Chondrocyte (in vitro differentiated cells): ENCODE measurements at places on chromosomes 5 and 9.

- H3K27me3 ChIP-seq = no peaks in the 10 kb centered on the region
- no peaks in the 10 kb centered on the region for H3K4me1 ChIP-seq
- H3K4me3 ChIP-seq = no peak overlapping the region
- no peak overlapping the region for H3K27ac ChIP-seq
- H3K36me3 ChIP-seq = peaks cover 6% of the 10 kb centered on the region
- no peak for DNase-seq
Observed at GRCh38 chr5:97364731-97365130, 181.7 kb upstream of the RIOK2 start.

DNA sequence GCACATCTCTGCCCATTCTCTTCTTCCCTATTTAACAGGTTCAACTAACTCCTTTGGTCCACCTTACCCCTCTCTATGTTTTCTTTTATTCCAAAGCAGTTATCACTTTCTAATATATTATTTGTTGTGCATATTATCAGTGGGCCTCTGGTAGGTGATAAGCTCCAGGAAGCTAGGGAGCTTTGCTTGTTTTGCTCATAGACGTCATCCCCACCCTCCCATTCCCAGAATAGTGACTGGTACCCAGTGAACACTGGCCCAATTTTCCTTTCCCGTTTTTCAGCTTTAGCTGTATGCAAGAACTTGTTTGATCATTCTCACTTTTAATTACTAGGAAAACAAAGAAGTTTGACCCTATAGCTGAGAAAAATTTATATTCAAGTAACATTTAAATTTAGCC is 6.9 kb downstream of the ABHD17B start:
- no peak for DNase-seq
- no peaks in the 10 kb centered on the region for H3K27me3 ChIP-seq
- H3K4me1 ChIP-seq = peaks cover 41% of the 10 kb centered on the region
- H3K4me3 ChIP-seq = no peak overlapping the region
- H3K27ac ChIP-seq = no peak overlapping the region

GRCh38 chr5:8138884-8139283 is 269.9 kb downstream of the MTRR start:
- no peak overlapping the region for H3K4me3 ChIP-seq
- H3K27ac ChIP-seq = no peak overlapping the region
- H3K4me1 ChIP-seq = no peaks in the 10 kb centered on the region
- H3K27me3 ChIP-seq = no peaks in the 10 kb centered on the region

- H3K4me3 ChIP-seq = no peak overlapping the region
- H3K27ac ChIP-seq = no peak overlapping the region
- DNase-seq = no peak
Observed at GRCh38 chr5:136808756-136809155, 443.4 kb upstream of the TRPC7 start.

DNA sequence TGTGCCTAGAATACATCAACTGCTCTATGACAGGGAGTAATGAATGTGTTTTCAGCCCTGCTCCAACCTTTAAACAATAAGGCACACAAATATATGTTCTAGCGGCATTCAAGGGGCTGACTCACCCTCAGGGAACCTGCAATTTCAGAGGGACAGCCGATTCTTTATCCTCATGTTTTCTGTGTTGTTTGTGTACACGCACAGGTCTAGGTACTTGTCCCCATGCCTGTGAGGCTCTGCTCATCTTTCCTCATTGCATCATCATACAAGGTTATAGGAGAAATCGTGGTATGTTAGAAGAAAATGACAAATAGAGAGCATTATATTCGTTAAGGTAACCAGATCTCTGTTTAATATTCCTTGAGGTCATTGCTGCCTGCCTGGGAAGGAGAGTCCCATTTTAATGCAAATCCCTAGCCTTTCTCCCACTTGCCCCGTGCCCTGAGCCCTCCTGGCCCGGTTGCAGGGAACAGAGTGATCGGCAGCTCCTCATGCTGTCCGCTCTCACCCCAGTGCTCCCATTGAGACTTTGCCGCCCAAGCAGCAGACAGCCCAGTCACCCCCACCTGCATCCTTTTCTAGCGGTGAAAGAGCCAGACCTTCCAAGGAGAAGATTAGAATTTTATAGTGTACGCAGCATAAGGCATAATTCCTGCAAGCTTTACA is 14.6 kb downstream of the MAP1B start:
- H3K4me3 ChIP-seq = no peak overlapping the region
- no peak for DNase-seq
- H3K27ac ChIP-seq = peak overlapping the region; percentile 78
- H3K4me1 ChIP-seq = peaks cover 56% of the 10 kb centered on the region

GRCh38 chr5:168368854-168369253 is 77.4 kb downstream of the WWC1 start:
- H3K27me3 ChIP-seq = no peaks in the 10 kb centered on the region
- peaks cover 15% of the 10 kb centered on the region for H3K4me1 ChIP-seq
- no peak overlapping the region for H3K27ac ChIP-seq
- H3K36me3 ChIP-seq = no peaks in the 10 kb centered on the region
- H3K4me3 ChIP-seq = no peak overlapping the region

GRCh38 chr5:149297340-149298025 is 25.8 kb downstream of the AFAP1L1 start:
- no peaks in the 10 kb centered on the region for H3K4me1 ChIP-seq
- no peaks in the 10 kb centered on the region for H3K36me3 ChIP-seq
- H3K4me3 ChIP-seq = no peak overlapping the region

GRCh38 chr9:105911104-105911911 is 217.0 kb downstream of the TMEM38B start:
- no peak overlapping the region for H3K4me3 ChIP-seq
- peaks cover 31% of the 10 kb centered on the region for H3K4me1 ChIP-seq
- no peak for DNase-seq
- H3K27me3 ChIP-seq = no peaks in the 10 kb centered on the region
- H3K27ac ChIP-seq = no peak overlapping the region
- H3K36me3 ChIP-seq = no peaks in the 10 kb centered on the region

DNA sequence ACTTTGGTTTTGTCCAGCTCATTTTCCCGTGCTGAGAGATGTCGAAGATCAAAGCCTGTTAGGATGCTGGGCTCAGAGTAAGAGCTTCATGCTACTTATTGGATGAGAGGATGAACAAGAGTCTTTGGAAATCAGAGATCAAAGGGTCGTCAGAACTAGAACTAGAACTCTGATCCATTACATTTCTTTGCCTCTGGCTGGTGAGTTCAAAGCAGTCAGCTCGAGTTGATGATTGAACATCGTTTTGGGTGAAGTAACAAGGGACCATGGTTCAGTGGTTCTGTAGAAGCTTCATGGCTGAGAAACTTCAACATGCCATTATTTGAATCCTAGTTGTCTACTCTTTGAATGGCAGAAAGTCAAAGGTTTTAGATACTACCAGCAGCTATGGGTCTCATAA is 320.3 kb downstream of the ARHGEF28 start:
- H3K4me1 ChIP-seq = peaks cover 40% of the 10 kb centered on the region
- peaks cover 4% of the 10 kb centered on the region for H3K36me3 ChIP-seq
- no peak for DNase-seq
- H3K27ac ChIP-seq = no peak overlapping the region
- H3K4me3 ChIP-seq = no peak overlapping the region

GRCh38 chr9:37302277-37302676 is 120.2 kb upstream of the GRHPR start:
- peaks cover 3% of the 10 kb centered on the region for H3K36me3 ChIP-seq
- peaks cover 24% of the 10 kb centered on the region for H3K4me1 ChIP-seq
- DNase-seq = no peak
- H3K27ac ChIP-seq = no peak overlapping the region
- no peaks in the 10 kb centered on the region for H3K27me3 ChIP-seq

- peaks cover 13% of the 10 kb centered on the region for H3K36me3 ChIP-seq
- no peak overlapping the region for H3K27ac ChIP-seq
- H3K4me3 ChIP-seq = no peak overlapping the region
- no peaks in the 10 kb centered on the region for H3K27me3 ChIP-seq
Observed at GRCh38 chr9:136496181-136496580, 13.3 kb upstream of the SEC16A start.

DNA sequence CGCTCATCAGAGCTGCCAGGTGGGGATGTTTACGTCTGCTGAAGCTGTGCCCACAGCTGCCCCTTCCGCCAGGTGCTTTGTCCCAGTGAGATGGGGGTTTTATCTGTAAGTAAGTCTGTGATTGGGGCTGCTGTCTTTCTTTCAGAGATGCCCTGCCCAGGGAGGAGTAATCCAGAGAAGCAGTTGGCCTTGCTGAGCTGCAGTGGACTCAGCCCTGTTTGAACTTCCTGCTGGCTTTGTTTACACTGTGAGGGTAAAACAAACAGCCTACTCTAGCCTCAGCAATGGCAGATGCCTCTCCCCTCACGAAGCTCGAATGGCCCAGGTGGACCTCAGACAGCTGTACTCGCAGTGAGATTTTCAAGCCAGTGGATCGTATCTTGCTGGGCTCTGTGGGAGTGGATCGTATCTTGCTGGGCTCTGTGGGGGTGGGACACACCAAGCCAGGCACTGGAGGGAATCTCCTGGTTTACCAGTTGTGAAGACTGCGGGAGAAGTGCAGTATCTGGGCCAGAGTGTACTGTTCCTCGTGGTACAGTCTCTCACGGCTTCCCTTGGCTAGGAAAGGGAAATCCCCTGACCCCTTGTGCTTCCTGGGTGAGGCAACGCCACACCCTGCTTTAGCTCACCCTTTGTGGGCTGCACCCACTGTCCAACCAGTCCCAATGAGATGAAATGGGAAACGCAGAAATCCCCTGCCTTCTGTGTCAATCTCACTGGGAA is 530.1 kb upstream of the DMAC1 start:
- DNase-seq = no peak
- H3K27me3 ChIP-seq = peaks cover 2% of the 10 kb centered on the region
- H3K4me1 ChIP-seq = no peaks in the 10 kb centered on the region
- no peak overlapping the region for H3K27ac ChIP-seq

DNA sequence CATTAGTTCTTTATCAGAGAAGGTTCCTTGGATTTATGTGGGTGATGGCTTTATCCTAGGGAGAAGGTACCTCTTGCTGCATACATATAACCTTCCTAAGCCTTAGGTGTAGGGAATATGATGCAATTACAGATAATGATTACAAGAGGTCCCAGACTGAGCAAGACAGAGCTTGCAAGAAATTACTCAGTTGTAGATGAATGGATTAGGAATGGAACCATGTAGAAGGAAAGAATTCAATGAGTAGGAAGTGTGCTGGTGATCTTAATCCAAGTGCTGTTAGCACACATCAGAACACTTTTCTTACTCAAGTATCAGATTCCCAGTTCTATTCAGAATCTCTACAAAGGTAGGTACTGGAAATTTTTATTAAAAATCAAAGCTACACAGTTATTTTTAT is 2.5 kb downstream of the OR13F1 start:
- H3K4me1 ChIP-seq = no peaks in the 10 kb centered on the region
- H3K4me3 ChIP-seq = no peak overlapping the region
- H3K27me3 ChIP-seq = peaks cover 9% of the 10 kb centered on the region
- no peak for DNase-seq

- H3K27me3 ChIP-seq = no peaks in the 10 kb centered on the region
- H3K36me3 ChIP-seq = peaks cover 9% of the 10 kb centered on the region
- H3K4me1 ChIP-seq = peaks cover 37% of the 10 kb centered on the region
- no peak for DNase-seq
- H3K4me3 ChIP-seq = no peak overlapping the region
Observed at GRCh38 chr9:112817860-112818203, 67.3 kb downstream of the SNX30 start.

DNA sequence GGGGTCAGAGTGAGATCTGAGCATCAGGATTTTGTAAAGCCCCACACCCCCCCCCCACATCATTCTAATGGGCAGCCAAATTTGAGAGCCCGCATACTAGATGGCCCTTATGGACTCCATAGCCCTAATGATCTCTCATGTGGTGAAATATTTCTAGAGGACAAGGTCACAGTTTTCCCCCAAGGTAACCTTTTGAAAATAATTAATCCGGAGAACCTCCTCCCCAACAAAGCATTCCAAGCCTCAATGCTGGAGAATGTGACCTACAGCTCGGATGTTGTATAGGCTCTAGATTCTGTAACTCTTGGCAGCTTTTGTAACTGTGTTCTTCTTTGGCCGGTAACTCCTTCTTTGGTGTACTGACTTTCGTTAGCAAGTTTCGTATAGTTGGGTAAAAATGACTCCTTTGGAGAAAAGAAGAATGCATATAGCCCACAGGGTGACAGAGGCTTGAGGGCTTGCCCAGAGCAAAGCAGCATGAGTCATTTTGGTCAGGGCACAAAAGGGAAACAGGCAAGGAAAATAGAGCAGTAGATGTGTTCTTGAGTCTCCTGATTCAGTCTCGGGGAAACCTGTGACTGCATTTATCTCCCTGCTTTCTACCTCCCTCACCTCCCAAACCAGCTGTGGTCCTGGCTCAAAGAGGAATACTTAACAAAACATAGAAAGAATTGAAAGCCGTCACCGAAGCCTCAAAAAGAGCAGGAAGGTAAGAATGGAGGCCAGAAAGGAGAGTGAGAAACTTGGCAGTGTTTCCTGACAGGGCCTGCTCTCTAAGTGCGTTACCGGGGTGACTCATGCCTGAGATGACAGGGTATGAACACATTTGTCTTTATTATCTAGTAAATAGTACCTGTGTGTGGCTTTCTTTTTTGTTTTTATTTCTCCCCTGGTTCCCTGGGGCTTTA is 6.6 kb upstream of the XPA start:
- peak overlapping the region; percentile 98 for H3K27ac ChIP-seq
- H3K4me1 ChIP-seq = peaks cover 15% of the 10 kb centered on the region
- DNase-seq = no peak
- H3K4me3 ChIP-seq = peak overlapping the region; percentile 51
- H3K36me3 ChIP-seq = no peaks in the 10 kb centered on the region
- H3K27me3 ChIP-seq = peaks cover 19% of the 10 kb centered on the region

DNA sequence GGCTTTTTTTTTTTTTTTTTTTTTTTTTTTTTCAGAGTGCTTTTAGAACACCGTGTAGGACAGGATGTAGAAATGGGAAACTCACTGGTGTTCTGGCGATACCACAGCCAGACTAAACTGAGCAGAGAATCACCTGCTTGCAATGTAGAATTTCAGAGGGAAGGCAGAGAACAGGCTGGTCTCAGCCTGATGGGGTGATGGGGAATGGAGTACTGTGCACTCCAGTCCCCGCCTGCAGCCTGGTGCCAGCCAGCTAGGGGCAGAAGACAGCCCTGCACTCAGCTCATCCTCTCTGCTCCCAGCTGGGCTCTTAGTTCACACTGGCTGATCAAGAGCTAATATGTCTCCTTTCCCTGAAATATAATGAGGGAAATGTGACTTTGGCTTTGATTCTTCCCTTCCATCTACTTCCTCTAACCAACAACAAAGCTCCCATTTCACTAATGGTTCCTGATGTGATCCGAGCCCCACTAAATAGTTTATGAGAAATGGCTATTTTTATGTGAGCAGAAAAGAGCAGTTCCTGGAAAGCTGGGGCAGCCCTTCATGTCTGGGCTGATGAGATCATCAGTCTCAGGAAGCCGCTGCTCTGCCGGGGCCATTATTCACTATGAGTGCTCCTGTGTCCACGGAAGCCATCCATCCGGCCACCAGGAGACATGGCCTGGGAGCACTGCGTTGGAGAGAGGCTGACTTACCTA is 209.7 kb downstream of the GADD45G start:
- no peak overlapping the region for H3K4me3 ChIP-seq
- no peaks in the 10 kb centered on the region for H3K36me3 ChIP-seq
- H3K27ac ChIP-seq = peak overlapping the region; percentile 73
- DNase-seq = no peak
- peaks cover 46% of the 10 kb centered on the region for H3K4me1 ChIP-seq
